ENCODE measurements at places on chromosomes 7 and 10.
A peak's percentile ranks its signal among the peaks of the same experiment; 100 is the strongest.

DNA sequence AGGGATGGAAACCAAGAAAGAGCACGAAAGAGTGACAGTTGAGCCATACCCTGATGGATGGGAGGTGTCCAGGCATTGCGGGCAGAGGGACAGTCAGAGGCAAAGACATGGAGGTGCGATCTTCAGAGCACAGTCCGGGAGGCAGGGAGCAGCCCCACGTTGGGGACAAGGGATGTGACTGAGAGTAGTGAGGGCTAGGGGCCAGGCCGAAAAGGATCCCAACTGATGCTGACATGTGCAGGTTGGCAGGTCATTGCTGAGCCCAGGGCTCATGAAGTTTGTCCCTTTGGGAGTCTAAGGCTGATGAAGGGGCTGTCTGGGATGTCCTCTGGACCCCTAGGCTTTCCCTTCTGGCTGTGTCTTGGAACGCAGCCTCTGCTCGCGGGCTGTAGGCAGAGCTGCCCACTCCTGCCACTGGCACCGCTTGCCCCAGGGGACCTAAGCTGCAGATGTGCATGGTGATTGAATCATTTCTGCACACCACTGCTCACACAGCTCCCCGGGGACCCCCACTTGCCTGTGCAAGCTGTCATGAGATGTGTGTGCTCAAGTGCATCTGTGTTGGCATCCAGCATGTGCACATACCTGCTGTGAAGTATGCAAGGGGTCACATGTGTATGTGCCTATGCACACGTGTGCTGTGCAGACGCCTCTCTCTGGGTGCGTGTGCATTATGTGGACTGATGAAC lies 125.1 kb downstream of the ZMIZ1 start:
- no peak for DNase-seq

GRCh38 chr7:76065016-76065612 lies 17.2 kb downstream of the MDH2 start:
- no peak for DNase-seq

DNA sequence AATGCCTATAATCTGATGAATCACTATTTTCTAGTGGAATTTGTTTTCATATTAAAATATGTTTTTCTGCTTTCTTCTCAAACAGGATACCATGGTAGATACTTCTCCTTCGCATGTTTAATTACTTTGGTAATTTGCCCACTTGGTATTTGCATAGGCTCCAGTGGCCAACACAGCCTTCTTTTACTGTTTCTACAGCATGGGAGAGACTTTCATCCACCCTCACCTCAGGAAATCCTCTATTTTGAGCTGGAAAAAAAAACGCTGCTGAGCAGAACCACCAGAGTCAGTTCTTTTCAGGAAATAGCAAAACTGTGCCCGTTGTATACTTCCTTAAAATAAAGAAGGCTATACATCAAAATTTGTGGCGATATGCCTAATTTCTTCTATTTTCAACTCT lies 213.3 kb downstream of the MDFIC start:
- no peak for DNase-seq

- DNase-seq, result no peak
Observed at GRCh38 chr10:43265799-43266721, 805 bp downstream of the RASGEF1A start.

GRCh38 chr7:133633055-133633454 lies 380.2 kb downstream of the EXOC4 start:
- DNase-seq, result no peak

- no peak for DNase-seq
Observed at GRCh38 chr7:134900166-134900982, 85.9 kb upstream of the AGBL3 start.

- no peak for DNase-seq
Observed at GRCh38 chr7:11436316-11436715, 395.7 kb downstream of the THSD7A start.

GRCh38 chr10:26215935-26216584 lies 514 bp upstream of the GAD2 start:
- DNase-seq, result peak; percentile 51

GRCh38 chr10:100731407-100732240 lies 13.8 kb upstream of the PAX2 start:
- no peak for DNase-seq

GRCh38 chr7:27520815-27521790 lies 141.6 kb downstream of the HIBADH start:
- DNase-seq, result no peak

GRCh38 chr7:30925913-30926312 lies 14.3 kb downstream of the AQP1 start:
- no peak for DNase-seq

DNA sequence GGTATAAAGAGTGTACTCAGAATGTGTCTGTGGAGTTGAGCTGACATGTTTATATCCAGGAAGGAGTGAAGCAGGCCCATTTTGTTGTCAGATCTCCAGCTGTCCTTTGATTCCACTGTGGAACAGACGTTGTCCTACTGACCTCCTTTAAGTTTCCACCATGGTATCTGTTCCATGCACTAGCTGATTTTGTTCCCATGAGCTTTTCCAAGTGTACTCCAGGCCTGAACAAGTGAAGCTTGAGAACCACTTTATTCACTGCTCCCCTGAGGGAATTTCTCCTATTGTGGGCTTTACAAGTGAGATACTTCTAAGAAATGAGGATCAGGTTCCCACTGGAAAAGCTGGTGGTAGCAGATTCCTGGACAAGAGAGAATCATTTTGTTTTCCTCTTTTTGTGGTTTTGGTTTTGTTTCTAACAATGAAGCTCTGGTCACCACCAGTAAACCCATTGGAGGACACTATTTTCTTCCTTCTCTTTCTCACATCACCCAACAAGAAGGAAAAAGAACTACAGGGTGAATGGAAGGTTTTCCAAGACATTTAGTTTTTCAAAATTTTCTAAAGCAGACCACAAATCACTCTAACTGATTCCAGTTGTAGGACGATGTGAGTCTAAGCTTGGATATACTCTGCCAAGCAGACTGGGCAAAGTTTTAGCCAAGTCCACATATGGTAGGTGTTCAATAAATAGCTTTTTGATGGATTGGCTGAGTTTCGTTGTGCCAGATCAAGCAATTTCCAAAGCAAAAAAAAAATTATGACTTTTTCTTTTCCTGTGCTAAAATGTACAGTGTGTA lies 144.2 kb downstream of the JCAD start:
- DNase-seq, result no peak

DNA sequence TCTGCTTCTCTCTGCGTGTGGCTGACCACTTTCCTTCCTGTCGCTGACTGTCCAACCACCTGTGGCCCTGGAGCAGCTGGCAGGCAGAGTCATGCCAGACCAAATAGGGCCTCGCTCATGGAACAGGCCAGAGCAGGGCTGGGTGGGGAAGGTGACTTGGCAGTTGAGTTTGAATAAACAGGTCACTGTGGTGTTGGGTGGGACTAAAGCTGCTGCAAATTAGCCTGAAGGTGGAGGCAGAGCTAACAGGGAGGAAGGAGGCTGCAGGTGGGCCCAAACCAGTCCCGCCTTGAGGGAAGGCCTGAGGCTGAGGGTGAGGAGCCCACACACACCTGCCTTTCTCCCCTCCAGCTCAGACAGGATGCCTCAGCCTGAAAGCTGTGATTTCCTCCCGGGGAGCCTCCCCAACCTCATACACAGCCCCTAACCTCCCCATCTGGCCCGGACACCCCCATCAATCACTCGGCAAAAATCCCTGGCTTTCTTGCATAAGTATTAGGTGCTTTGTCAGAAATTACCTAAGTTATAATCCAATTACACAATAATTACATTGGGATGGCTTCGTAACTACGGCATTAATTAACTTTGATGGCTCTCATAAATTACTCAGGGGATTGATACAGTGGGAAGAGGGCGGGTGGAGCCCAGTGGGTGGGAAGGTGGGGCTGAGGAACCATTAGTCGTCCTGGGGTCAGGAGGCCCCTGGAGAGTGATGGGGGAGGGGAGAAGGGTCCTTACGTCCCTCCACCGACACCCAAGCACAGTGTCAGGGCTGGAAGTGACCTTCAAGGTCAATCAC lies 97.7 kb upstream of the PCBD1 start:
- no peak for DNase-seq

DNA sequence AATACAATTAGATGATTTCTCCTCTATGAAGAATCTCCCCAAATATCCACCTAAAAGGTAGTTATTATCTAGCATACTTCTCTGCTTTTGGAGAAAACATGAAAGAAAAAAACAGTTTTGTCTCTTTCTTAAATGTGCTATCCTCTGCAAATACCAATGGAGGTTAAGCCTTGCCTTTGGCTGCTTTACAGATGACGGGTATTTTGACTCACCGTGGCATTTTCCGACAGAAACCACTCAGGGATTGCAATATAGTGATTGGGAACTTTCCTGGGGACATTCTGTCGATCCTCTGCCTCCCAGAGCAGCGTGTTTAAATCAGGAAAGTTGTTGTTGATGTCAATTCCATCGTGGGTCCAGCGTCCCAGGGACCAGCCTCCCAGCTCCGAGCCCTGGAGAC lies 100.6 kb downstream of the GPR26 start:
- DNase-seq, result no peak

DNA sequence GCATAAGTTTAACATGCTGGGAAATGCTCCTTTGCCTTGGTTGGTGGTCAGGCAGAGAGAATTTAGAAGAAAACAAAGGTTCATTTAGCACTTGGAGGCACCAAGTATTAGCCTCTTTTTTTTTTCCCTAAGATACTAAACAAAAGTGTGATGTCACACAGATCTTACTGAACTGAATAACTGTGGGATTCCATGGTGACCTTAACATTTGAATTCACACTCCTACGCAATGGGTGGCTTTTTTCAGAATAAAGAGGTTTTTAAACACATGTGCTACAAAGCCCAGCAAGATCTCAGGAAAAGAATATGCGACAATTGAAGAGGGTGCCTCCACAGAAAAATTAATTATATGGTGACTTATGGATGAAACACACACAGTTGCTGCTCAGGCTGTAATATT lies 133.4 kb upstream of the ABCB5 start:
- no peak for DNase-seq

- no peak for DNase-seq
Observed at GRCh38 chr7:2662273-2663120, 25.5 kb upstream of the AMZ1 start.

- peak; percentile 84 for DNase-seq
Observed at GRCh38 chr7:20793248-20793647, 6.6 kb upstream of the SP8 start.

DNA sequence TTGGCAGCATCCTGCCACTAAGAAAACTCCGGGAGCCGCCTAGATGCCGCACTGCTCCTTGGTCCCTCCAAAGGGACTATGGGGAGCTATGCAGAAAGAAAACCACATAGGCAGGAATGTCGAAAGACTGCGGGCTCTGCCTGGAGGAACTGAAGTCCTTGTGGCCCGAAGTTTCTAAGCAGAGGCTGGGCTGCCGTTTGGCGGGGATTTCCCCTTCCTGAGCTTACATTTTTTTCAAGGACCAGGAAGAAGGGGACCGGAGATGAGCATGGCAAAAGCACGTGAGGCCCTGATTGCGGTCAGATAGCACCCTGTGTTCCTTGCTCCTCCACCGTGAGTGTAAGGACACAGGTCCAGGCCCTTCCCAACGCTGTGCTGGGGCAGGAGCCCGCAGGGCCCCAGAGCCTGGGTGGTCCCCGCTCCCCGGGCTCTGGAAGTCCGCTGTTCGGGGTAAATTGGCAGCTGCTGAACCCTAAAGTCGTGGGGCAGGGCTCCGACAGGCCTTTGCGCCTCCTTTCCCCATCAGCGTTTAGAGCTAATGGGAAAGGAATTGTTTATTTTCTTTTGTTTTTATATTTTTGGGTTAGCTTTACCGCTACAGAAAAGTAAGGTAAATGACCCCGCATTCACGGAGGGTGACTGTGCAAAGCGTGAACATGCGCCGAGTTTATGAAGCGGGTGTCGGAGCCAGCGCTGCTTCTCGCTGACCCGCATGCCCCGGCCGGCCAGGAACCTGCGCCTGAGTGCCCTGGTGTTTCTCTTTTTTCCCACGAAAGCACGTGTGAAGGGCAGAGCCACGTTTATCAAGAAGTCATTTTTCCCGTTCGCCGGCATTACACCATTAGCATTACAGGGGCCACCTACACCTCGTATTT lies 356.5 kb upstream of the ZNF32 start:
- no peak for DNase-seq

- no peak for DNase-seq
Observed at GRCh38 chr10:61857746-61858145, 43.8 kb upstream of the ARID5B start.

DNA sequence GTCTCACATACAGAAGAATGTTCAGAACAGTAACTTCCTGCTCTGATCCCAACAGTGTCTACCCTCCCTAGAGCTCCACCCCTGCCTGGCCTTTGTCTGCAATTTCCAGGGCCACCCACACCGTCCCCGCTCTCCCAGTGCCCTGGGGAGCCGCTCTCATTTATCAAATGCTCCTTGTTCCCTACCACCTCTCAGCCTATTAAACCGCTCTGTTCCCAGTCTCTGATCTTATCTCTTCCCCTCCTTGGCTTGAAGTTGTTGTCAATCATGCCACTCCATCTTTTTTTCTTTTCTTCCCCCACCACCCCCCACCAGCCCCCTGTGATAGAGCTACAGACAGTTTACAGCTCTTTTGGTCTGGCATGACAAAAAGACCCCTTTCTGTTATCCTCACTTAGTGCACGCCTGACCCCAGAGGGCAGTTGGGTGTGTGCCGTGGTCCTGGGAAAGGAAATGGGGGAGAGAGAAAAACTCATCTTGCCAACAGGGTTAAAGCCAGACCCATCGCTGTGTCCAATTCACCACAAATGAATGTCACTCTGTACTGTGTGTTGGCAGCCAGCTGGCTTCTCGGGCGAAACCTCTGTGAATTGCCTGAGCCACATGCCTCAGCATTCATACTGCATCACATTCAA lies 28.8 kb upstream of the HECTD2 start:
- no peak for DNase-seq

- DNase-seq, result no peak
Observed at GRCh38 chr7:155496267-155497005, 38.5 kb downstream of the EN2 start.

GRCh38 chr10:16843252-16843870 lies 26.1 kb upstream of the RSU1 start:
- DNase-seq, result no peak

DNA sequence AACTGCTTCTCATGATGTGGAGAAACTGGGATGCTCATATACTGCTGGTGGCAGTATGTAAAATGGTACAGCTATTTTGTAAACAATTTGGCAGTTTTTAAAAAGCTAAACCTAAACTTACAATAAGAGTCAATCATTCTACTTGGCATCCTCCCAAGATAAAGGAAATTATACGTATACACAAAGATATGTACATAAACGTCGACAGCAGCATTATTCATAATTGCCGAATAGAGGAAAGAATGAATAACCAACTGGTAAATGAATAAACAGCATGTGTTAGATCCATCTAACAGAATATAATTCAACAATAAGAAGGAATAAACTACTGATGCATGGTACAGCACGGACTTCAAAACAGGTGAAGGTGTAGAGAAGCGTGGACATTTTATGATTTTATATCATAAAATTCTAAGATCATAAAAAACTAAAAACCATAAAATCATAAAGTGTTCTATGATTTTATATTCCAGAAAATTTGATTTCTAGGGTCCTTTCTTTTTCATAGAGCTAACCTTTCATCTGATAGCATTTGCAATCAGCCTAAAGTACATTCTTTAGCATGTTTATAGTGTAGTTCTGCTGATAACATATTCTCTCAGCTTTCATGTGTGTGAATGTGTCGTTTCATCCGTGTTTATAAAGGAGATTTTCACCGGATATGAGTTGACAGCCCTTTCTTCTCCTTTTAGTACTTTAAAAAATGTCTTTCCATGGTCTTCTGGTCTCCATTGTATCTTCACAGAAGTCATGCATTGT lies 261.5 kb downstream of the DIP2C start:
- no peak for DNase-seq

Measured in NCI-H2227 treated with DMSO at 0.1 percent for 48 hours (cell line).